Right lobe of liver (tissue), 6 donors: ENCODE measurements at places on chromosomes 1 and 21. TPM values are rescaled to one million over a fixed set of nuclear protein-coding genes. Genes with fewer than 3 reads are reported as not detected.
A peak's percentile ranks its signal among the peaks of the same experiment; 100 is the strongest.

GRCh38 chr1:21287905-21288514 is 2.3 kb downstream of the ECE1 start:
- DNase-seq = no peak

DNA sequence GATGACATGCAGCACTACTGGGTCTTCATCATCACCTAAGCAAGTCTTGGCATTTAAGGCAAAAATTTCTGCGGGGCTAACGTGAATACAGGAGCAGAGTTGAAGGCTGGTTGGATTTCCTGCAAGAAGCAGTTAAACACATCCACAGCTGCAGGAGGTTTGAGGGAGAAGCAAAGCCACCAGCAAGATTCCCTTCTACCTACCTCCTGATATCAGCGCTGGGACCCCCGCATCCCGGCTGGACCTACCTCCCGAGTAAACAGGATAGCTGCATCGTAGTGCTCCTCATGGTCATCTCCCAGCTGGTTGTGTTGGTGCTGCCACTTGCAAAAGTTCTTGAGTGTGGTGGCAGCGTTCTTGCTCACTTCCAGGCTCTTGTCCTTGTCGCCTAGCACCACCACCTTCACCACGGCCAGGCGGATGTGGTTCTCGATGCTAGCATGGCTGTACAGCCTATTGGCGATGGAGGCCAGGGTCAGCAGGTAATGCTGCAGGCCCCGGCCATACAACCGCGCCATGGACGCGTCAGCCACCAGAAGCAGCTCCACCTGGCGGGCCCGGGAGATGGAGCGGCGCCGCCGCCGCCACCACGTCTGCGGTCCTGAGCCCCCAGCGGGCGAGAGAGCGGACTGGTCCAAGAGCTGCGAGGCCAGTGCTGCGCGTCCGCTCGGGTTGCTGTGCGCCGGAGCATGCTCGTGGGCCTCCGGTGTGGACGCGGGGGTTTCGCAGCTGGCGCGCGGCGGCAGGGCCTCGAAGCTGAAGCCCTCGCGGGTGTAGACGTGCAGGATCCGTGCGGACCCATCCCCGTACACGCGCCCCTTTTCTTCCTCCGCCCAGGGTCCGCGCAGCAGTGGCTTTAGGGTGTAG is 1.6 kb downstream of the ADAMTS5 start:
- peak; percentile 49 for DNase-seq

GRCh38 chr21:45294509-45295291 is 7.0 kb upstream of the POFUT2 start:
- peak; percentile 67 for DNase-seq

GRCh38 chr1:86156566-86157455 is at the start of gene COL24A1:
Gene COL24A1 (minus strand): TSS chr1:86156772. CDS start chr1:86156396, 376 bp downstream.
- peak; percentile 47 for DNase-seq

GRCh38 chr1:33082575-33083108 is 1.7 kb downstream of the AZIN2 start:
- no peak for DNase-seq

DNA sequence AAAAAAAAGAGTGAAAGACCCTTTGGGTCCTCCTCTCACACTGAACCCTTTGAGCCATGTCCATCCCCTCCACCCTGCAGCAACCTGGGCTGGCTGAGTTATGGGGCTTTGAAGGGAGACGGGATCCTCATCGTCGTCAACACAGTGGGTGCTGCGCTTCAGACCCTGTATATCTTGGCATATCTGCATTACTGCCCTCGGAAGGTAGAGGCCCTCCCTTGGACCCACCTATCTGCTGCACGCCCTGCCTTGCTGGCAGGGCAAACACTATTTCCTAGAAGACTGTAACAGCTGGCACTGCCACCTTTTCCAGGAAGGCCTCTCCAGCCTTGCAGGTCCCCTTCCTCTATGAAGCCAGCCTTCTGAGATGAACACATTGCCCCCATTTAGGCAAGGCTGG is 1.1 kb downstream of the SLC50A1 start:
- DNase-seq = no peak

DNA sequence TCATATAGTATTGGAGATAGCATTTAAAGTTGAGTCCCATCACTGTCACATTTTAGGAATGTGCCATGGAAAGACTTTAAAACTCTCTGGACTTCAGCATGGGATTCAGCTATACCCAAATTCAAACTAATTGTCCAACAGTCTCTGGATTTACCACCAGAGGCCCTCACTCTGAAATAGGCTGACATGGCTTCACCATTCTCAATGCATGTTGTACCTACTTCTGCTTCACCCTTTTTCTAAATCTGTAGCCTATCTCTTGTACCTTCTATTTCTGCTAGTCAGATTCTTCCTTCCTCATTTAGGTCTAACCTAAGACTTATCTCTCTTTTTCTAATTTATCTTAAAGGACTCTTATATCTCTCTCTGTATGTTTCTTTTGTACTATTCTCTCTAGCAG is 512.7 kb upstream of the ZRANB2 start:
- DNase-seq = no peak

DNA sequence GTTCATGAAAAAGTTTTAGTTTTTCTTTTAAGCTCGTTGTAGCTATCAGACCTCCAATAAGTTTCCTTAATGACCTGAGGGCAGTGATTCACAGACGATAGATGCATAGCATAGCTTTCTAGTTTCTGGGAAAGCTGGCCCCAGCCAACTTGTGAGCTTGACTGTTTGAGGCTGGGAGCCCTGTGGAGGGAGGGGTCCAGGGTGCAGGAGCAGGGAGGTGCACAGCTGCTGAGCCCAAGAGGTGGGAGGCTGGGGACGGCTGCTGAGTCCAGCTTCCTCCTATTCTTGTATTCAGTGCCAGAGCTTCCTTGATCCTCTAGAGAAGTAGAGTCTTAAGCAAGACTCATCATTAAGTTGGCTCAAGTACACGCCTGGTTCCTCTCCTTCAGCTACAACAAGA is 11.0 kb upstream of the AVPR1B start:
- DNase-seq = no peak

CDCA8 gene
- 0.70 TPM for total RNA-seq

RNF19B gene
- total RNA-seq = 10.2 TPM

GLIS1 gene
- not detected for total RNA-seq

CXADR gene
- total RNA-seq = 48.4 TPM
